AML-193 (cell line): ENCODE measurements at places on chromosomes 16 and 17.
A peak's percentile ranks its signal among the peaks of the same experiment; 100 is the strongest.

DNA sequence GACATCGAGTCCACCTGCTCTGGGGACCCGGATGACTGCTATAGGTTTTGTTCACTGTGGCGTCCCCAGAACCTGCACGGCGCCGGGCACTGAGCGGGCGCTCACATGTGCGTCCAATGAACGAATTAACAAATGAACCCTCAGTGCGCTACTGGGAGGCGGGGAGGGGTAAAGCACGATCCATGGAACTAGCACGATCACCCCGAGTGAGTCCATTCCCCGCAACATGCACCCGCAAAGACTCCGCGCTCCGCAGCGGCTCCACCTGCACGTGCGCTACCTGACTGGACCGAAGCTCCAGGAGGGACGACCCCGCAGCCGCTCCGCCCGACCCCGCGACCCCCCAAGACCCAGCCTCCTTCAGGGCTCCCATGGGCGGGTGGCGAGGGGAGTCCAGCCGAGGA is 491 bp downstream of the TRAP1 start:
- peak; percentile 8 for DNase-seq

DNA sequence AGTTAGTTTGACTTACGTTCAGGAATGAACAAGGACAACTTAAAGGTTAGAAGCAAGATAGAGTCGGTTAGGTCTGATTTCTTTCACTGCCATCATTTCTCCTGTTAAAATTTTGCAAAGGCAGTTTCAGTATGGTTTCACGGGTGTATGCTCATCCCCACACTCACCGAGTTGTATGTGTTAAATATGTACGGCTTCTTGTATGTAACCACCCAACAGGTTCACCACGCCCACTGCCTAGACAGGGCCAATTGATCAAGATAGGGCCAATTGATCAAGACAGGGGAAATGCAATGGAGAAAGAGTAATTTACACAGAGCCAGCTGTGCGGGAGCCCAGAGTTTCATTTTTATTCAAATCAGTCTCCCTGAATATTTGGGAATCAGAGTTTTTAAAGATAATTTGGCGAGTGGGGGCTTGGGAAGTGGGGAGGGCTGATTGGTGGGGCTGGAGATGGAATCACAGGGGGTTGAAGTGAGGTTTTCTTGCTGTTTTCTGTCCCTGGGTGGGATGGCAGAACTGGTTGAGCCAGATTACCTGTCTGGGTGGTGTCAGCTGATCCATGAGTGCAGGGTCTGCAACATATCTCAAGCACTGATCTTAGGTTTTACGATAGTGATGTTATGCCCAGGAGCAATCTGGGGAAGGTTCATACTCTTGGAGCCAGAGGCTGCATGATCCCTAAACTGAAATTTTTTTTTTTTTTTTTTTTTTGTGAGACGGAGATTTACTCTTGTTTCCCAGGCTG is 62.4 kb upstream of the PLCG2 start:
- no peak for DNase-seq

- DNase-seq = no peak
Measured at GRCh38 chr17:3665834-3666233, 2.5 kb downstream of the TAX1BP3 start.

GRCh38 chr17:18194804-18195203 is 11.2 kb downstream of the ALKBH5 start:
- no peak for DNase-seq

DNA sequence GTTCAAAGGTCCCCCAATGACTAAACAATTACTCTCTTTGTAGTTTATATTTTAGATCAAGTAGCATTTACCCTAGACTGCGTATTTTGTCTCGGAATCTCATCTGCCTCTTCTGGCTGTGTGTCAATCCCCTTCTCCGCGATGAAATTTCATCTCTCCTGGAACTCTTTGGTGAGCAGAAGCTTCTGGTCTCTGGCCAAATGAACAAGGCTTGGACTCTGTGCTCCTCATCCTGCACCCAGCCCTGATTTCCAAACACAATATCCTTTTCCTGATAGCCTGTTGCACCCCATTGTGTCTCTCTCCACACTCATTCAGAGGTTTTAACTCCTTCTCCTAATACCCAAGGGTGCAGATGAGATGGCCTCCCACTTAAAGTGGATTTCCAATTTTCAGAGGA is 609.4 kb upstream of the CDH5 start:
- DNase-seq = no peak

DNA sequence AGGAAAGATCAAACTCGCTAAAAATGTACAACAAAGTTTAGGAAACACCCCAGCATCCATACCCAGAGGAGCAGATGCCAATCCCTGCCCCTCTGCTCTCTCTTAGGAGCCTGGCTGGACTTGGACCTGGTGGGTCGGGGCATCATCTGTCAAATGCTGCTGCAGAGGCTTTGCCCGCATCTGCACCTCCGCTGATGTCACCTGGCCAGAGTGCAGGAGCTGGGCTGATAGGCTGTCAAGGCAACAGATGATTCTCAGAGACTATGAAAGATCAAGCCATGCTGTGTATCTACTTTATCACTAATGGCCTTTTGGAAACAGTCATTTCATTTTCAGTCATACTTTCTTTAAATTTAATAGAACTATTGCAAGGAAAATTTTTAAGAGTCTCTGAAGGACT is 15.9 kb upstream of the LCMT1 start:
- no peak for DNase-seq
